GM18507 (cell line): ENCODE measurements at places on chromosomes 16 and 17.
A peak's percentile ranks its signal among the peaks of the same experiment; 100 is the strongest.

- DNase-seq = no peak
Observed at GRCh38 chr16:5850632-5851392, 753.2 kb upstream of the EEF2KMT start.

- DNase-seq = no peak
Observed at GRCh38 chr17:59830007-59830630, 62.6 kb downstream of the TUBD1 start.

DNA sequence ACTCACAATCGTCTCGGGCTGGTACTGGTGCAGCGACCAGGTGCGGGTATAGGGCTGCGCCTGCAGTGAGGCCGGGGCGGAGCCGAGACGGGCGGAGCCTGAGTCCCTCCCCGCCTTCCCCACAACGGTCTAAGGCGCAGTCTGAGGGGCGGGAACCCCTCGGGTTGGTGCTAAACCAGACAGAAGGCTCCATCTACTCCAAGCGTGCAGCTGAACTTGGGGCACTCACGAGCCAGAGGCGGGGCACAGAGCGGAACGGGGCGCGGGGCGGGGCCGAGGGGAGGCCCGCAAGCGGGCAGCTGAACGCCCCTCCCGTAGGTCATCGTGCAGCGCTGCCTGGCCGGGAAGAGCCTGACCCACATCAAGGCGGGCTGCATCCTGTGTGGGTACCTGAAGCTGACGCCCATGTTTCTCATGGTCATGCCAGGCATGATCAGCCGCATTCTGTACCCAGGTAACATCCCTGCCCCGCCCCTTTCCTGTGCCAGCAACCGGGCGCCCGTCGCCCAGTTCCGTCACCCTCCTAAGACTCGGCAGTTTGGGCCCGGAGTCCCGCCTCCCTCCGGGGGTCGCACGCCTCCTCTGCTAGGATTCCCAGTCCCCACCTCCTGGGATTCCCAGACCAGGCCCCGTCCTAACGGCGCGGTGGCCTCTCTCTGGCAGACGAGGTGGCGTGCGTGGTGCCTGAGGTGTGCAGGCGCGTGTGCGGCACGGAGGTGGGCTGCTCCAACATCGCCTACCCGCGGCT lies 5.0 kb downstream of the SLC5A2 start:
- no peak for DNase-seq

GRCh38 chr16:80063031-80063712 lies 462.6 kb upstream of the MAF start:
- DNase-seq = no peak

- no peak for DNase-seq
Observed at GRCh38 chr16:3292604-3293003, 9.3 kb downstream of the ZNF263 start.

- peak; percentile 32 for DNase-seq
Observed at GRCh38 chr16:813204-813915, 12.8 kb upstream of the GNG13 start.

DNA sequence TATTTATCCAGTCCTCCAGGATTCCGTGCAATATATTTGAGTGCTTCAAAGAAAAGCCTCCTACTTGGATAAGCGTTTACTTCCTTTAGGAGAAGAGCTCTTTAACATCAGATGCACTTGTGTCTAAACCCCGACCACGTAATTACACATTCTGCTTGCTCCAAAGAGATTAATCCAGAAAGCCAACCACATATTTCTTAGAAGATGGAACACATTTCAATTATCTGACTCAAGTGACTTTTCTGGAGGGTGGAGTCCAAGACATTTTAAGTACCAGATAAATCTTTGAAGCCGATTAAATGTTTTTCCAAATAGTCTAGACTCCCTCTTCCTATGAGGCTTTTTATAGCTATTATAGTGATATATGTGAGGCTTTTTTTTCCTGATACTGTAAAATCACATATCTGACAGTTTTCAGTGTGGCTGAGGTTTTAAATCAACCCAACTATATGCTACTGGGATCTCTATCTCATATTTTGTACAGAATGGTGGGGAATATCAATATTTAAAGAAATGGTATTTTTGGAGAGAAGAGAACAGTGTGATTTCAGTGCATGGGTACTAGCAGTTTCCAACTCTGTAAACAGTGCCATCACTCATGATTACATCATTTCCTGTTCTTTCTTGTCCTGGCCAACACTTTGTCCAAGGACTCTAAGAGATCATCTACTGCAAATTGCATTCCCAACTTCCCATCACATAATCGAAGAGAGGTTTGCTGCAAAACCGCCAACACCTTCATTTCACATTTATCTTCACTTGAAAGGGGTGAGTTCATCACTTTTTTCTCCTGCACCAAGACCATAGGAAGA lies 192.4 kb upstream of the HSBP1 start:
- no peak for DNase-seq

DNA sequence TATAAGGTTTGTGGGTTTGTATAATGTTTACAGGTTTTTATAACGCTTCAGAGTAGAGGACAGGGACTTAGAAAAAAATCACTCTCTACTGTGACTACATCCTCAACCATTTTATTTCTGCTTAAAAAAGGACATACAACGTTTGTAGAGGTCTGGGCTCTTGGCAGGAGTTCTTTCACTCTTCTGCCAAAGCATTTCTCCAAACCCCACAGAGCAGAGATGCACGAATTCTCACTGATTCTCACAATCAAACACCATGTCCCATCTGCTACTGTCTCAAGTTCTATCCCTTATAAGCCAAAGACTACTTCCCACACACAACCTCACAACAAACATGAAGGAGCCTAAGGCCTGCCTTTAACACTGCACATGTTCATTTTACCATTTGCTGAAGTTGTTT lies 7.0 kb upstream of the ANKFY1 start:
- DNase-seq = no peak

- DNase-seq = no peak
Observed at GRCh38 chr17:32878211-32878610, 1.3 kb upstream of the MYO1D start.

- no peak for DNase-seq
Observed at GRCh38 chr16:14486520-14487303, 143.3 kb downstream of the PARN start.
